ENCODE measurements at places on chromosomes 11 and 22.

DNA sequence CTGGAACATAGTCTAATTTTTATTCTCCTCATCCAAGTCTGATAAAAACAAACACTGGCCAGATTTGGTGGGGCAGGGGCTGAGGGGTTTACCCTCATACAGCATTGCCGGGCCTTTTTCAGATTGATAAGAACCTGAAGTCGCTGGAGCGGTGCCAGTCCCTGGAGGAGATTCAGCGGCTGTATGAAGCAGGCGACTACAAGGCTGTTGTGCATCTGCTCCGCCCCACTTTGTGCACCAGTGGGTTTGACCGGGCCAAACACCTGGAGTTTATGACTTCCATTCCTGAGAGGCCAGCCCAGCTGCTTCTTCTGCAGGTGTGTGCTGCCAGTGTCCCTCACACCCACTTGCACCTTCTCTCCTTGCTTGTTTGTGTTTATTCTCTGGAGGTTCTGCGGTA is 55.8 kb downstream of the CABIN1 start:
- peak; percentile 20 for DNase-seq

- DNase-seq = no peak
Measured at GRCh38 chr11:32003335-32003734, 87.5 kb upstream of the RCN1 start.

DNA sequence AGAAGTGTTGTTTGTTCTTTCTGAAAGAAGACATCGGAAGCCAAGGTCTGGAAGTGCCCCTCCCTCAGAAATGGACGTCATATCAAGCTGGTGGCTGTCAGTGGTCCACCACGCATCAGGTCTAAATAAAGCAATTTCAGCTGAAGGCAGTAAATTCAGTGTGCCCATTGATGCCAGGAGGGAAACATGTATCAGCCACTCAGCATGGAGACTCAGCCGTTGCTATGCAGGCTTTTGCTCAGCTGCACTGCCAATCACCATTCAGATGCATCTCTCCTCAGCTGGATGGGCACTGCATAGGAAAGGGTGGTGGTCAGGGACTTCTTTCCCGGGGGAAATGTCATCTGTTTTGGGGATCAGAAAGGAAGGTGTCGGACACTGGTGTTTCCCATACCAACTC is 878.2 kb downstream of the NTM start:
- no peak for DNase-seq

GRCh38 chr11:102551169-102551781 is 20.7 kb upstream of the MMP7 start:
- DNase-seq = no peak

- DNase-seq = no peak
Measured at GRCh38 chr22:33851240-33851639, 69.0 kb downstream of the LARGE1 start.

DNA sequence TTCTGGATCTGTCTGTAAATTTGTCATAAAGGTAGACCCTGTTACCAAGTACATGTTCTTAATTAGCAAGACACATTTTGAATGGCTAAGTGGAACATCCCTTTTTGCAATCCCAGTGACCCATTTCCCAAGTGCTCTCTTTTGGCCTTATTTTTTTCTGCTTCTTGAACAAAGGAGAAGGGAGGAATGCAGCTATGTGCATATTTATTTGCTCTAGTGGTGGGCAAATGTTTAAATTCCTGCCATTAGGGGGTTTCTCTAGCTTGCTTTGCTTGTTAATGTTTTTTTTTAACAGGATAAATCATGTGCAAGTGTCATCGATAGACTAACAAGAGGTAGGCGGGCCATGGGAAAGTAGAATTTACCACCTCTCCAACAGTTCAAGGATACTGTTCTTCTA is 135.7 kb downstream of the COMMD9 start:
- no peak for DNase-seq

- no peak for DNase-seq
Measured at GRCh38 chr11:7413961-7414915, 71.1 kb upstream of the OLFML1 start.

DNA sequence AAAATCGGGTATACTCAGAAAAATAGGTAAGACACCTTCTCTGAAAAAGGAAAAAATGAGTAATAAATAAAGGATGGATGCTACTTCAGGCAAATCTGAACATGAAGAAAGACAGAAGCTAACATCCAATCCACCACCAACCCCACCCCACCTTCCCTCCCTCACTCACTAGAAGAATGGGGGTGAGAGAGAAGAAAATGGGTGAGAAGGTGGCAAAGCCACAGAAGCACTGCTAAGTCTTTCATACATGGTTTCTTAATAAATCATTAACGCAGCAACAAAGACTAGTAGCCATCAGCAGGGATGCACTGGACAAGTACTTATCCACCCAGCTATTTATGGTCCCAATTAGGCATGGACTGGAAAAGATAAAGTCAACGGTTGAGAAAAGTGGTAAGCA is 5.9 kb downstream of the FHIP1B start:
- no peak for DNase-seq

GRCh38 chr22:18929459-18929858 is 6.6 kb downstream of the PRODH start:
- no peak for DNase-seq

DNA sequence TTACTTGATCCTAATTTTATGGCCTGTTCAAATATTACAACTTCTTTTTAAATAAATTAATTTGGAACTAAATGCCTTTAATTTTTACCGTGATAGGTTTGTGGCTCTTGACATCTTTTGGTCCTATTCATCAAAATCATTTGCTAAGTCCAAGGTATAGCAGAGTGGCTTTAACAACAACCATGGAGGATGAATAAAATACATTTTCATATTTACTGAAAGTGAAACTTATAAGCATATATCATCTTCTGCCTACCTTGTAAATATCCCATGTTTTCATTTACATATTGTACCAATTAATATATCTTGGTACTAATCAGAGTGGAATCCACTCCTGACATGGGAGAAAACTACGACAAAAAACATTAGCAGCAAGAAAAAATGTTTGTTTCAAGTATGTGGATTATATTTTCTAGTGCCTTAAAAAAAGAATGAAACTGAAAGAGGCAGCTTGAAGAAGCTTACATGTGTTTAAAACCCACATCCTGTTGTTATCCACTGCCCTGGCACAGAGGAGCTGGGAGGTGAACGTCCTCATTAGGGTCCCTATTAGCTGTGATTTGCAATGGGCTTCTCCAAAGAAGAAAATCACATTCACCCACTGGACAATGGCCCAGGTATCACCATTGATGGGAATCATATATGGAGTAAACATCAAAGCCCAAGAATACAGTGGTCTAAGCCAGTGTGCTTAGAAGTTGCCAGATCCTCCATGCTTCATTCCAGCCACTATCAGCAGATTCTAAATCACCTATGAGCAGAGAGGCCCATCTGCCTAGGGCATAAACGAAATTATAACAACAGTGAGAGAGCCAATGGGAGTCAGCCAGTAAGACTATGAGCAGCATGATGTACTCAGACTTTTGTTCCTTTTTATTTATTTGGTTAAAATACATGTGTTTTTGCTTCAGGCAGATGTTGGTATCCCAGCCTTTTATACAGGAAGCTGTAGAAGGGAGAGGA is 84.7 kb downstream of the MAML2 start:
- DNase-seq = no peak

GRCh38 chr11:108886660-108887009 is 221.8 kb downstream of the DDX10 start:
- no peak for DNase-seq
